Activated CD4-positive, alpha-beta T cell treated with anti-CD3 and anti-CD28 coated beads for 24 hours (primary cell): ENCODE measurements at places on chromosomes 3 and 15.
A peak's percentile ranks its signal among the peaks of the same experiment; 100 is the strongest.

DNA sequence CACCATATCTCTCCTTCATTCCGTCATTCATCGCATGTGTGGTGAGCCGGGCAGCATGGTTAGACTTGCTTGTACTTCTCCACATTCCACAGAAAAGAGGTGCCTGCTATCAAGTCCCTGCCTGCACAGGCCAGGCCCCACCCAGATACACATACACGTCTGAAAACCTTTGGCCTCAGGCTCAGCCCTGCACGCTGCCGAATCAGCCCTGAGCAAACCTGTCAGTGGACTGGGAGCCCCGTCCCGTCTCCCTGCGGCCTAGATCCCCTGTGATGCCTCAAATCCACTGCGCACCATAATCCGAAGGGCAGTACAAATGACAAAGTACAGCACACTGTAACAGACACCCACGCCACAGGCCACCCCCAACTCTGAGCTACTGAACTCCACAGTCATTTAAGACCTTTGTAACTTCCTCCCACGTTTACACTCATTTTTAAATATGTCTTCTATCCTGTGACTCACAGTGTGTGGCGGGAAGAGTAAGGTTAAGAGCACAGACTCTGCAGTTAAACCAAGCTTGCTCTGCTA is 67.1 kb downstream of the MB21D2 start:
- peak; percentile 27 for DNase-seq

DNA sequence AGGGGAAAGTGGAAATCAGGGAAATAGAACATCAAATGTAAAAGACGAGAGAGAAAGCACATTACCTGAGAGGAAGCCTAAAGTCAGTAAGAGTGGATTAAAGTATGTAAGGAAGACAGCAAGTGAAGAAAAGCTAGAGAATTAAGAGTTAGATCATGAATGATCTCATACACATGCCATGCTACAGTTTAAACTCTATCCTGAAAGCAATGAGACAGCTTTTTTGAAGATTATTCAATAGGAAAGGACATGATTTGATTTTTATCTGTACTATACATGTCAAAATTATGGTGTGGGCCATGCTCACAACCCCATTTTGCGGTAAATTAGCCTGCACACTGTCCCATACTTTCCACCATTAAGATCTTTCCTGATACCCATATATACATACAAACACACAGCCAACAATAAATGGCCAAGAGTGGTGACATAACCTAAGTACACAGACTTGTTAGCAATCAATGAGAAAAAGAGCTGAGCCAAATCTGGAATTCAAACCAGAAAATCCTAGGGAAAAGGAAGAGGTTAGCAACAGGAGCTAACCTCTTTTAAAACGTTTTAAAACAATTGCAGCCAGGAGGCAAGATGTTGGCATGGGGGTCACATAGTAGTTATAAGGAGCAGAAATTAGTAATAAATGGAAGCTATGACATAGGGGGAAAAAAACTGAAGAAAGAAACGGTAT is 4.5 kb downstream of the MYO9A start:
- DNase-seq, result no peak

- no peak for DNase-seq
Observed at GRCh38 chr3:141307351-141308059, 60.8 kb upstream of the ZBTB38 start.

DNA sequence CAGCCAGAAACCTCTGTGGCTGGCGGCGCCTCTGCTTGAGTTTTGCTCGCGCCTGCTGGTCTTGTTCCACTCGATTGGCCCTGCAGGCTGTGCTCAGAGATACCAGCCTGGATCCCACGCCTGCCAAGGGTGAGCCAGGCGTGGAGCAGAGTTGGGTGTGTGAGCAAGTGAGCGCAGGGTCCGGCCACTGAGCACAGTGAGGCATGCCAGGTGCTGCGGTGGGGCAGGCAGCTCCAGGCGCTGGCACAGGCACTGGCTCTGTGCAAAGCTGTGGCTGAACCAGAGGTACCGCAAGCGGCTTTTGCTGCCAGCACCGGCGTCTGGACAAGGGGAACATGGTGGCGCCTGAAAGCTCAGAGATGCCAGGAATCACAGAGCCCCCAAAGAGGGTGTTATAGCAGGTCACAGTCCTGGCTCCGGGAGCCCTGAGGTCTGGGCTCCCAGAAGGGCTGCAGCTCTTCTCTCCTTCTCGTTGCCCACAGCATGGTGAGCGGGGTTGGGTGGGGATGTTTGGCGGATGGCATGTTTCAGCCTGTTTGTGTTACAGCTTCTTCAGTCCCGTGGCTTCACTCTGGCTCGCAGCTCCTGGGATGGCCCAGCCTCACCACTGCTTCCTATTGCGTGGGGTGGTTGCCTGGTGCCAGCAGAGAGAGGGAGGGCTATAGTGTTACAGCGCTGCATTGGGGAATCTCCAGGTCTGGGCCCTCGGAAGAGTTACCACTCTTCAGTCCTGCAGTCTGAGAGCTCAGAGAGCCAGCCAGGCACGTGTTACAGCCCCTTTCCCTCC is 73.9 kb downstream of the NR1D2 start:
- DNase-seq, result no peak

- no peak for DNase-seq
Observed at GRCh38 chr15:43702701-43703424, 9.2 kb downstream of the CKMT1A start.

DNA sequence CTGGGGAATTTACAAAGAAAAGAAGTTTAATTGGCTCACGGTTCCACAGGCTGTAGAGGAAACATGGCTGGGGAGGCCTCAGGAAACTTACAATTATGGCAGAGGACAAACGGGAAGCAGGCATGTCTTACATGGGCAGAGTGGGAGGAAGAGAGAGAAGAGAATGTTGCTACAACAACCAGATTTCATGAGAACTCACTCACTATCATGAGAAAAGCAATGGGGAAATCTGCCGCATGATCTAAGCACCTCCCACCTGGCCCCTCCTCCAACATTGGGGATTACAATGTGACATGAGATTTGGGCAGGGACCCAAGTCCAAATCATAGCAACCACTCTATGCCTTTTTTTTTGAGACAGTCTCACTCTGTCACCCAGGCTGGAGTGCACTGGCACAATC is 28.8 kb downstream of the PCNP start:
- no peak for DNase-seq

DNA sequence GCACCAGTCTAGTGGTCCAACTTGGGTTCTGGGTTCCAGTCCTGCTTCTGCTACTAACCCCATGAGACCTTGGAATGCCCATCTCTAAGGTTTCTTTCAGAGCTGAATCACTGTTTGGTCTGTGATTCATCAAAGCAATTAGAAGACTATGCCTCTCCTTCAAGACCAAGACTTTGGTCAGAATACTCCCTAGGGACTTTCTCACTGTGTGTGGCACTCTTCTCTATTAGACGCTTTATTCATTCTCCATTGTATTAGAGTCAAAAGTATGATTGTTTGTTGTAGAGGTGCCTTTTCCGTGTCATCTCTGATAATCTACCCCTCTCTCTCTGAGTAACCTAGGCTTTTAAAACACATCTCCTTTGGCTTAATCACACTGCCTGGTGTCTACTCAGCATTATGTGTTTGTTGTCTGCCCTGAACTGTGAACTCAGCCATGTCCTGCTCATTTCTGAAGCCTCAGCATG is 90.5 kb downstream of the LPP start:
- no peak for DNase-seq

DNA sequence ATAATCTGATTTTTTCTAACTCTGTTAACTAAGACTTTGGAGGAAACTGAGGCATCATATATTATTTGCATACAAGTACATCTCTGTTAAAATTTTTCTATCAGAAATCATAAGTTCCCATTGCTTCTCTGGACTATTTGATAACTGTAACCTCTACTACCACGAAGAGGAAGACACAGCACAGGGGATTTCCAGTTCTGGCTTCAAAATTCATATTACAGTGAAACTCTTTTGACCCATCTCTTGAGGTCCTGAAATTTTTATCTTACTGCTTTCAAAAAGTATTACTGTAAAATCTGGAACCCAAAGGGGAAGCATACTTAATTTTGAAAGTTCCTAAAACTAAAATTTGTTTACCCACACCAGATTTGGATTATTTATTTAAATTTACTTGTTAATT is 4.2 kb downstream of the PLSCR1 start:
- DNase-seq, result no peak

DNA sequence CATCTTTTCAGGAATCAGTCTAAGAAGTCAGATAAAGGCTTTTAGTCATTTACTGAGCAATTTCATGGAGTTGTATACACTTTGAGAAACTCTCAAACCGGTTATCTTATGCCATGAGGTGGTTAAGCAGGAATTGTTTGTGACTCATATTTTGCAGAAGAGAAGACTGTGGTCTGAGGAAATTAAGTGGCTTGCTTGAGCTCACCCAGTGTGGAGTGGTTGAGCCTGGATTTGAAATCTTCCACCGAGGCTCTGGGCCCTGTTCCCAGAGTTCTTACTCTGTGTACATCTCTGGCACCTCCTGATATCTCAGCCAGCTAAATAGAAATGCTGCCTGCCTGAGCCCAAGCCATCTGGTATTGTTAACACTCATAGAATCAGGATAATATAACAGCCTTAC is 37.8 kb upstream of the BCL6 start:
- no peak for DNase-seq

GRCh38 chr3:64158334-64158733 is 66.9 kb downstream of the PRICKLE2 start:
- no peak for DNase-seq

DNA sequence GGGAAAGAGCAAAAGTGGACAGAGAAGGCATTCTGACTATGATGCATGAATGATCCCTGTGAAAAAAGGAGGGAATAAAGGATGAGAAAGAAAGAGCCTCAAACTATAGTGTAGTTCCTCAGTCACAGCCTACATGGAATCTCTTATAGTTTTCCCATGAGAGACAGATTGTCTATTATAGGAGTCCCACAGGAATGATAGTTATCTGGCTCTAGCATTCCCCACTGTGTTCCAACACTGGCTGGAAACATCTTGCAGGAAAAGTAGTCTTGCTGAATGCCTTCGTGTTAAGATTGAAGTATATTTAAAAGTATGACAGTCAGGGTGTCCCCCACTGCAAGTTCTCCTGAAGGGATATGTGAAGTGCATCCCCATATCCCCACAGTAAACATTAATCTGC is 641.5 kb upstream of the NECTIN3 start:
- DNase-seq, result no peak
